ENCODE measurements at places on chromosomes 2 and 18.

GRCh38 chr2:184452907-184453306 is 145.4 kb upstream of the ZNF804A start:
- DNase-seq, result no peak

GRCh38 chr2:163407296-163407695 is 328.5 kb downstream of the FIGN start:
- DNase-seq, result no peak

DNA sequence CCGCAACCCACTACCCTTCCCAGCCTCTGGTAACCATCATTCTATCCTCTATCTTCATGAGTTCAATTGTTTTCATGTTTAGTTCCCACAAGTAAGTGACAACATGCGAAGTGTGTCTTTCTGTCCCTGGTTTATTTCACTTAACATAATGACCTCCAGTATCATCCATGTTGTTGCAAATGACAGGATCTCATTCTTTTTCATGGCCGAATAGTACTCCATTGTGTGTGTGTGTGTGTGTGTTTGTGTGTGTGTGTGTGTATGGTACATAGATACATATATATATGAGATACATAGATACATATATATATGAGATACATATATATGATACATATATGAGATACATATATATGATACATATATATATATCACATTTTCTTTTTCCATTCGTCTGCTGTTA is 196.3 kb upstream of the STK17B start:
- no peak for DNase-seq

DNA sequence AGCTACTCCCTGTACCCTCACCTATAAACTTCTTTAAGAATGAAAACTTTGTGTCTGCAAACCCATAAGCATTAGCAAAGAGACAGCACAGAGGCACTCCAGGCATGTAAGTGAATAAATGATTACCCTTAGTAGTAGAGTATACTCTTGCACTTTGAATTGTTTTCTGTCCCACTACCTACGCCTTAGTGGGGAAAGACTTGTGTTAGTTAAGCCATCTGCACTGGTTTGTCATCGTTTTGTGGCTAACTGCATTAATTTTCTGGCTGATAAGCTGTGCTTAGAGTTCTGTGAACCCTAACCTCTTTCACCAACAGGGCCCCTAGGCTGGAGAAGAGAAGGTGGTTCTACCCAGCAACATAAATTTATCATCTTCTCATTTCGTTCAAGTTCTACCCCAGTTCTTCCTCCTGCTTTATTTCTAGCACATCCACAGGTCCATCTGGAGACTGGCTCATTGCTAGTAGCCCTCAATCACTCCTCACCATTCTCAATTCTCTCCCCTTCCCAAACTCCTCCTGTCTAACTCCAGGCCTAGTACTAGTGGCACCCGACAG is 710 bp downstream of the LMAN2L start:
- no peak for DNase-seq

DNA sequence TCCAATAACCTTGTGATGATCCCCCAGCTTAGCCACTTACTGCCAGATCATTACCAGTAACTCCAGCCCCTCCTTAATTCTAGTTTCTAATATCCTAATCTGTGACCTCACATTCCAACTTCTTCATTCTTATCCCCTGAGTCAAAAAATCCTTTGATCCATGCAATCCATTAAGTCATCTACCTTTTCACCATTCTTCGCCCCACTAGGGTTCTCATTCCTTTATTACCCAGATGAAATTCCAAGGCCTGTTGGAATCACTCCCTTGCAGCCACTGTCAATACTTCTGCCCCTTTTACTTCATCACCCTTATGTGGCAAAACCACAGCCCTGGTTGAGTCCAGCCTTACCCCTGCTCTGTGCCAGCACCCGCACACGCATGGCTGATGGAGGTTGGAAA is 20.3 kb upstream of the IL36G start:
- no peak for DNase-seq

DNA sequence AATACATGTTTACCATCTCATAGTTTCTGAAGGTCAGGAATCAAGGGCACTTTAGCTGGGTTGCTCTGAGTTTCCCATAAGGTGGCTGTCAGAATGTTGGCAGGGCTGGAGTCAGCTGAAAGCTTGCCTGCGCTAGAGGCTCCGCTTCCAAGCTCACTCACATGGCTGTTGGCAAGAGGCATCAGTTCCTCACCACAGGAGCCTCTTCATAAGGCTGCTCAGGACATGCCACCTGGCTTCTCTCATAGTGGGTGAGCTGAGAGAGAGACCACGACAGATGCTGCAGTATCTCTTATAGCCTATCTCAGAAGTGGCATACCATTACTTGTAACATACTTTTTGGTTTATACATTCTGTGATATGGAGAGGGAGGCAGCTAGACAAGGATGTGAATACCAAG is 7.2 kb downstream of the HADHB start:
- peak; percentile 54 for DNase-seq

- no peak for DNase-seq
Observed at GRCh38 chr2:213232649-213233437, 51.4 kb upstream of the SPAG16 start.

DNA sequence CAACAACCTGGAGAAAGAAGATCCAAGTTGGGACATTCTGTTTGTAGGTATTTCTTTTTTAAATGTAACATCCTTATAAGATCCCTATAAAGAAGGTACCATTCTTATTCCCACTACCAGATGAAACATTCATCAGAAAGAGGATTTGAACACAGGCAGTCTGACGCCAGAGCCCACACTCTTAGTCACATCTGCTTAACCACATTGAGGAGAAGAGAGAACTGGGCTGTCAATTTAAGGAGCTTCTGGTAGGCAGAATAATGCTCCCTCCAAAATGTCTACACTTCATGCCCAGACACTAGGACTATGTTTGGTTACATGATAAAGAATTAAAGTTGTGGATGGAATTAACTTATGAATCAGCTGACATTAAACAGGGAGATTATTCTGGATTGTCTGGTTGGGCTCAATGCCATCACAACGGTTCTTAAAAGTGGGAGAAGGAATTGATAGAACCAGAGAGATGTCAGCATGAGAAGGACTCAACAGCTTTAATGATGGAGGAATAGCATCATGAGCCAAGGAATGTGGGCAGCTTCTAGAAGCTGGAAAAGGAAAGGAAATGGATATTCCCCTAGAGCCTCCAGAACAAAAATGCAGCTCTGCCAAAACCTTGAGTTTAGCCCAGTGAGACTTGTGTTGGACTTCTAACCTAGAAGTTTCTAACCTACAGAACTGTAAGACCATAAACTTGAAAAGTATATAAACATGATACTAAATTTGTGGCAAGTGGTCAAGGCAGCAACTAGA is 82.2 kb downstream of the KLF7 start:
- no peak for DNase-seq

GRCh38 chr2:173764094-173764493 is 201.1 kb downstream of the SP3 start:
- no peak for DNase-seq

DNA sequence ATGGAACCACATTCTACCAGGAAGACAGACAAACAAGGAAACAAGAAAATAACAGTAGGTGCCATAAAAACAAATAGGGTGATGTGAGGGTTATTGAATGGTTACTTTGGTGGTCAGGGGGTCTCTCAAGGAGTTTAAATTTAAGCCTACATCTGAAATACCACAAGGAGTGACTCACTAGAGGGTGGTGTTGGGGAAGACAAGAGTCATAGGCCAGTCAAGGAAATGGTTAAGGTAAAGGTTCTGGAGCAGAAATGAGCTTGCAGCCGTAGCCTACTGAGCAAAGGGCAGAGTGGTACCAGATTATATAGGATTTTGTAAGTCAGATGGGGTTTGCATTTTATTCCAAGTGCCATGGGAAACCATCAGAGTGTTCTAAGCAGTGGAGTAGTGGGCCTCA is 135.6 kb upstream of the DAPL1 start:
- DNase-seq, result no peak

GRCh38 chr2:42342061-42342794 is 18.8 kb downstream of the COX7A2L start:
- no peak for DNase-seq

- no peak for DNase-seq
Observed at GRCh38 chr2:129905664-129906081, 73.8 kb upstream of the RAB6C start.

DNA sequence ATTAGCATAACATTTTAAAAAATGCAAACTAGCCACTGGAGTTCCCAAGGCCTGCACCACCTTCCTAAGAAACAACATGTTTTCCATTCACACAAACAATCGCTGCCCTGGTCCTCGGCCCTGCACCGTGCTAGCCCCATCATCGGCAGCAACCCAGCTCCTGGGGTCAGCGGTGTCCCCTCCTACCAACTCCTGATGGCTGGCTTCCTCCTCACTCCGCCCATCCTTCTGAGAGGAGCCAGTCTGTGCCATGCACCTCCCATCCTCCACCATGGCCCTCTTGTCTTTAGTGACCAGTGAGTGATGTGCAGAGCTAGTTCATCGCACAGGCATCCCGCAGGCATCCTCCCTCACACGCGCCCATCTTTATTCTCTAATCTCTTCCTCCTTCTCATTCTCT is 81.9 kb downstream of the LONRF2 start:
- DNase-seq, result no peak

DNA sequence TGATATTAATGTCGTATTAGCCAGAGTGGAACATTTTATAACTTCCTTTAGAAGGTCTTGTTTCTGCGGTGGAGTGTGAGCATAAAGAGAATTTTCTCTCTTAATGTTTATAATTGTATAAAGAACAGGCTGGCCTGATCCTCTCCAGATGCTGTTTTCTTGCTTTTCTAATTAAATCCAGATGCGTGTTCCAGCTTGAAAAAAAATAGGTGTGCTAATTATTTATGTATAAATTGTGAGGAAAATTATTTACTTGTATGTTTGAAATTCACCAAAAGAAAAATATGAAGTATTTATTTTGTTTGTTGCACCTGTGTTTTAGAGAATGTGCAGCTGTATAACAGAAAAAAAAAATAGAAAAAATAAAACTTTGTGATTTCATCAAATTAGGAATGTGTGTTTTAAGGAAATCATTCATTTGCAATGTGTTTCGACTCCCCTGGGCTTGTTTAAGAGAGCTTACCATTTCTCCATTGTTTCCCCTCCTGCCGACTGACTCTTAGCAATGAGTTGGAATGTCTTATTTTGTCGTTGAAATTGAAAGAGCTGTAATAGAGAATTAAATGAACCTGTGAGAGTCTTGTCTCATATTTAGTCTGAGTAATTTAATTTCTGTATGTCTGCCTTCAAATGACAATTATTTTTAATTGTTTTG is 220.1 kb upstream of the NXPH2 start:
- DNase-seq, result no peak

DNA sequence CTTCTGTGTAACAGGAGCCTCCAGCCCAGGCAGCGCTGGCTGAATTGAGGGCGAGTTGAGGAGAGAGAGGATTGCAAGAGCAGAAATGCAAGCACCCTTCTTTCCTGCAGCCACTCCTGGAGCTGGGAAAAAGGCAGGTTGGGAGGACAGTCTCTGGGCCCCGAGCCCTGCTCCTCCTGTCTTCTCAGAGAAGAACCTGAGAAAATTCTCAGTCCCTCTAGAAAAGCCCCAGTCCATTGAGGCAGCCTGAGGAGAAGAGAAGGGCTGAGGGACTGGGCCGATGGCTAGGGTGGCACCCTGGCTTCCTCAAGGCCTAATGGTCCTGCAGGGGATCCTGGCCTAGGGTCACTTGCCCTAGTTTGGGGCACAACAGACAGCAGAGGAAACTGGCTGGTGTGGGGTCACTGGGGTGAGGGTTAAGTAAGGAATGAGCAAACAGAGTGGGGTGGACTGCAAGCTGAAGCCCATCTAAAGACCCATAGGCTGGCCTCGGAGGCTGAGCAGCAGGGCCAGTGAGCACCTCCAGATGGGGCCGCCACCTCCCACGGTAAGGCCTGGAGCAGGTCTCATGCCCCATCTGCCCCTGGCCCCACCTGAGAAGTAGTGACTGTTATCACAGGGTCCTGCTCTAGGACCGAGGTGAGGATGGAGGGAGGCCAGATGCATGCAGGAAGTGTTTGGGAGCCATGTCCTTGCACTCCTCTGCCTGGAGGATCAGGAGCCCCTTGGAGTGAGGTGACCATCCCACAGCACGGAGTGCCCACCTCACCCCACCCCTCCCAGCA is 12.4 kb downstream of the CIB4 start:
- no peak for DNase-seq

DNA sequence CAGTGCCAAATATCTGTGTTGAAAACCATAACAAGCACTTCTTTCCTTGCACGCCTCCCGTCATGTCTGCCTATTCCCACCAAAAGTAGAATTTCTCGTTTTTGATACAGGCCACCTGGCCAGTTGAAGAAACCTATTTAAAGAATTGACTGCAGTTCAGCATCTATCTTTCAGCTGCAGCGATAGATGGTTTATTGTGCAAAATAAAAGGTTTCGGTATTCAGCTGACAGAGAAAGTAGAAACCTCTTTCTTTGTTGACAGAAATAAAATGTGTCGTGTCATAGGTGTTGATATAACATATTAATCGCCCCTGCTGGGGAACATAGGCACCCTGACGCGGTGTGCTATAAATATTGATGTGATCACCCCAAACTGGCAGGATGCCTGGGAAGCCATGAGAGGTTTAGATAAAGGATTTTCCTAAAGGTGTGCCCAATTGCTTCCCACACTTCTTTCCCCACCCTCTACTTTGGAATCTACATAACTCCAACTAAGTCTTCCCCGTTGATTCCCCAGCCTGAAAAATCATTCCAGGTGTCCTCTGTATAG is 570.4 kb downstream of the CCDC85A start:
- DNase-seq, result no peak

- peak; percentile 68 for DNase-seq
Observed at GRCh38 chr18:27057519-27058234, 127.4 kb downstream of the CHST9 start.

DNA sequence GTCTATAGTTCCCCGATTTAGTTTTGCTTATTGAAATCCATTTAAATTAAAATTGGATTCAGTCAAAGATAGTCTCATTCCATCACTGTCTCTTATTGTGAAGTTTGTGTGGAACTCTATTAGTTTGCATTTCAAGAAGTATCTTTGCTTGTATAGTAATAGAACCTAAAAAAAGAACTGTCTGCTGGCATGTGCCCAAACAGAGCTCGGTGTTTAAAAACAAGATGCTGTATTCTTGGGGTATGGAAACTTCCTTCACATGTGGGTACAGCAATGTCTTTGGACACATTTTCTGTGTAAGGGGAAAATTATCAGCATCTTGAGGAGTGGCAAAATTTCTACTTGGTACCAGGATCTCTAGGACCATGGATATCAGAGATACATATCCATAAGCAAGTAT is 292.6 kb downstream of the PLCL1 start:
- DNase-seq, result no peak

DNA sequence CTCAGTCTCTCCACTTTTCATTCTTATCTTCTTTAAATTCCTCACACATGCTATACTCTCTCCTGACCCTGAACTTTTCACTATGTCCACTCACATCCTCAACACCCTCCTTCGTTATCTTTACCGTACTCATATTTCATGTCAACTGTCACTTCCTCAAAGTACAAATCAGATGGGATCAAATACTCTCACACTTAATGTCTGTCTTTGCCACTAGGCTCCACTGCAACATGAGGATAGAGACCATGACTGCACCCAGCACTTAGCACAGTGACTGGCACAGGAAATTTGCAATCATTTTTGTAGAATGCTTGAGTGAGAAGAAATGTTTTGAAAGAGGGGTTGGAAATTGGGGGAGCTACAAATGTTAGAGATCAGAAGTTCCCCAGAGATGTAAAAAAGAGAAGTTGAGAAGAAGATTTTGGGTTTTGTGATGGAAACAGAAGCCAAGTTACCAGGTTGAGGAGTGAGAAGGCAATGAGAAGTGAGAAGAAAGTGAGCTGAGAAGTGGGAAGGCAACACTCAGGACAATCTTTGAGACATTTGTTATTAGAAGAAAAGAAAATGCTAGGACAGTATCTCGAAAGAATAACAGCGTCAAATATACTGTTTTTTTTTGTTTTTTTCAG is 87.0 kb downstream of the CCDC141 start:
- no peak for DNase-seq

- DNase-seq, result no peak
Observed at GRCh38 chr18:3192286-3192685, 27.5 kb downstream of the MYOM1 start.
